Caki2 (cell line): ENCODE measurements at places on chromosomes 7 and 10. TPM values are rescaled to one million over a fixed set of nuclear protein-coding genes. Genes with fewer than 3 reads are reported as not detected.

DNA sequence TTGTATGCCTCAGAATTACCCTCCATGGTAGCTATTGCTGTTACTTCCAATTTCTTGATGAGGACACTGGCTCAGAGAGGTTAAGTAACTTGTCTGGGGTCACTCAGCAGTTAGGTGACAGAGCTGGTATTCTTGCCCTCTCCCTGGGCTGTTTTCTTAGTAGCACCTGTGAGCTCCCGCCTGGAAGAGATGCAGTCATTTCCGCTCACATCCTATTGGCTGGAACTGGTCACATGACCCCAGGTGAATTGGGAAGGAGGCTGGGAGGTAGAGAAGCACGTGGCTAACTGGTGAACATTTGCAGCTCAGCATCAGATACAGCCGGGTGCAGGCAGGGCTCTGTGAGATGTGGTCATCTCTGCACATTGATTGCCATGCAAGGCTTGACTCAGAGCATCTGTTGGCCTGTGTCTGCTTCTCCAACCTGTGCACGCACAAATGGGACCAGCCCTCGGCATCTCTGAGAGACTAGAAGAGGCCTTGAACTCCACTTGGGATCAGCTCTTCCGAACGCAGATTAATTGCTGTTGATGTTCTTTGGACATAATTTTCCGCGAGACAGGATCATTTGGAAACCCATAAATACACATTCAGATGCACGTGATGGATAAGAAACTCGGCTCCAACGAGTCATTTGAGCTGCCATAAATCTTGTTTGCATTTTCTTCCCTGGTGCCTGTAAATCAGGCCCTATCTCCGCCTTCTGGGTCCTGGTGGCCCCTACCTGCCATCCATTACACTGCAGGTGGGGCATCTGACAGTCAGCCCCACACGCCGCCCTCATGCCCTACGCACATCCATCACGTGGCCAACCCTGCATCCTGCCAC, 42.8 kb downstream of the MYL10 start:
- DNase-seq, result no peak

- DNase-seq, result no peak
These were observed 70.8 kb downstream of the OAT start for GRCh38 chr10:124347956-124348355.

DNA sequence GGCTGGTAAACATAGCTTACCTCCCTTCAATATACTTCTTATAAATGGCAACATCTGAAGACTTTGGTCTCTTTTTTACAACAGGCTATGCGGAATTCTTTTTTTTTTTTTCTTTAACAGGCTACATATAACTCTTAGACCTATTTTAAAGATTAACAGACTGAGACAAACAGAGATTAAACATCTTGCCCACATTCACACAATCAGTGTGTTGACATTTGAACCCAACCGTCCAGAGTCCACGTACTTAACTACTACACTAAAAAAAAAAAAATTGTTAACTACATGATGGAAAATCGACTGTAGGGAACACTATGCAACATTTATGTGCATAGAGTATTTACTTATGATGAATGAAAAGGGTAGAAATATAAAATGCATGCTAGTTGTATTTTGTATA, 298.5 kb downstream of the ELMO1 start:
- DNase-seq, result no peak

The POM121 gene
- total RNA-seq, result 2.7 and 3.6 TPM in 2 replicates

- DNase-seq, result no peak
These were observed 22.4 kb downstream of the LDB3 start for GRCh38 chr10:86690657-86691084.

DNA sequence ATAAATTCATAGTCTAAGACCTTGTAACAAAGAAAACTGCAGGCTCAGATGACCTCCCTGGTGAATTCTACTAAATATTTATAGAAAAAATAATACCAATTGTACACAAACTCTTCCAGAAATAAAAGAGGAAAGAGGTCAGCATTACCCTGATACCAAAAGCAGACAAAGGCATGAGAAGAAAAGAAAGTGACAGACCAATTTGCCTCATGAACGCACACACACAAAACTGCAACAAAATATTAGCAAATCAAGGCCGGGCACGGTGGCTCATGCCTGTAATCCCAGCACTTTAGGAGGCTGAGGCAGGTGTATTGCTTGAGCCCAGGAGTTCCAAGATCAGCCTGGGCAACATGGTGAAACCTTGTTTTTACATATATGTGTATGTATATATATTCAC, 12.7 kb upstream of the COMMD3 start:
- no peak for DNase-seq
